ENCODE measurements at places on chromosomes 2 and 18. TPM values are rescaled to one million over a fixed set of nuclear protein-coding genes. Genes with fewer than 3 reads are reported as not detected.

Gene GORASP2
- total RNA-seq = 91.6 TPM

Gene NYAP2
- not detected for total RNA-seq

Gene VAMP8
- 14.5 TPM for total RNA-seq

Gene CD8A
- total RNA-seq = 0.29 TPM

Gene TLX2
- 0.14 TPM for total RNA-seq

Gene CD226
- 0.06 TPM for total RNA-seq

Gene OTX1
- total RNA-seq = 3.5 TPM

Gene SERPINB10
- not detected for total RNA-seq

Gene NXPH2
- not detected for total RNA-seq

Gene TOGARAM2
- total RNA-seq = 0.08 TPM

Gene COX5B
- total RNA-seq = 271 TPM

Gene TACR1
- total RNA-seq = 0.09 TPM

Gene MDH1B
- total RNA-seq = 1.6 TPM
